Hindlimb muscle (tissue), 1 donor: ENCODE measurements at places on chromosomes 1 and 21.

DNA sequence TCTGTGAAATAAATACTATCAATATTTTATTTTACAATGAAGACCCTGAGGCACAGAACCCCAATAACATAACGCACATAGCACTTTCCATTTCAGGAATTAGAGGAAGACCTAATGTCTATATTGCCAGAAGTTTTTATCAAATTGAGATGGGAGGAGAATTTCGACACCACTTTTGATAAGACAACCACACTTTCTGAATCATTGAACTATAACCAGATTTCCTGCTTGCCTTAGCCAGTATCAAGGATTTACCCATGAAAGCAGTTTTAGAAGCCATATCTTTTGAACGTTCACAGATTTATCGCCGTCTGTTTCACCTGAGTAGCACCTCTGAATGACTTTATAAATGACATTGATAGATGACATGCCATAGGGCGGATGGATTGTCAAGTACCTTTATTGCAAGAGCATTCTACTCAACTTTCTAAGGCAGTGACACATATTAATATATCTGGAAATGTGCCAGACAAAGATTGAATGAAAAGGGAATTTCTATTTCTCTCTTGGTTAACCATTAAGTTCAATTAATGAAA is 768.4 kb downstream of the LTN1 start:
- DNase-seq: no peak

GRCh38 chr21:34537838-34538237 is 25.8 kb upstream of the KCNE1 start:
- no peak for DNase-seq

GRCh38 chr1:47711848-47712492 is 274.1 kb downstream of the FOXD2 start:
- no peak for DNase-seq

GRCh38 chr1:23402286-23403037 is 22.1 kb downstream of the TCEA3 start:
- DNase-seq: no peak

GRCh38 chr21:36127250-36127904 is 7.5 kb upstream of the CBR3 start:
- no peak for DNase-seq
